T-cell (primary cell): ENCODE measurements at places on chromosomes 5 and 9.

DNA sequence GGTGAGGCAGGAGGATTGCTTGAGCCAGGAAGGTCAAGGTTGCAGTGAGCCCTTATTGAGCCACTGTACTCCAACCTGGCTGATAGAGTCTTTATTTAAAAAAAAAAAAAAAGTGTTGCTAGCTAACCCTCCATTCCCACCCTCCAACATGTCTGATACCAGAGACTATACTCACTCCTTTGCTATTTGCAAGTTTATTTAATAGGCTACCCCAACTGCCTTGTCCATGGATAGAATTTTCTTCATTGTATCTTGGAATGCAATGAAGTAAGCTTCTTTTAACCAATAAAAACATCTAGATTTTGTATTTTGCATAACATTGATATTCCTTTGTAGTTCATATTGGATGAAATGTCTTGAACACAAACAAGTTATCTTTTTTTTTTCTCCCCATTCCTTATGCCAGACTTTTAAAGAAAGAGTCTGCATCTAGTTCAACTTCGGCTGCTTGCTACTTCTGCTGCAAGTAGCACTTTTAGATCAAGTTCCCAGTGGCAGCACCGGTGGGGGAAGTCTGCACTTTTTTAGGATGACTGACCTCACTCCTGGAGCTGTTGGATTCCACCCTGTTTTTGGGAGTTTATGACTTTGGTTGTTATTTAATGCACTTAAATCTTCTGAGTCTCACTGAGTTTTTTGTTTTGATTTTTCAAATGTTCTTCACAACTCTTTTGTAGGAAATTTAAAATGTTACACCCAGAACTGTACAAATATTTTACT, 112.5 kb downstream of the UHRF2 start:
- DNase-seq = no peak

GRCh38 chr5:72454996-72455395, 52.2 kb downstream of the ZNF366 start:
- no peak for DNase-seq

GRCh38 chr5:21931116-21931515, 922.0 kb downstream of the CDH12 start:
- DNase-seq = no peak

DNA sequence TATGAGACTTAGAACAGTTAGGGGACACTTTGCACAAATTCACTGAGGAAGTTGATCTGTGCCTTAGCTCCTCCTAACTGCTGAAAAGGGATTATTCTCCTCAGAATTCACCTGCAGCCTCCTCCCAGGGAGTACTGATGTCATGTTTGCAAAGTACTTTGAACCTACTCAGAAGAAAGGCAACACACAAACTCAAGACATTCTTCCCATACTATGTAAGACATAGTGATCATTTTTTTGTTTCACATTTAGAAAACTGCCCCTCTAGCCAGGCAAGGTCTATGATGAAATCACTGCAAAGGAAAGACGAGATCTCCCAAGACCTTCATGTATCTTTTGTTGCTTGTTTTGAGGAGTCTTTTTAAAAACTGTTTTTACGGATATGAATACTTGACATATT, 10.6 kb upstream of the VLDLR start:
- DNase-seq = no peak

GRCh38 chr5:126483156-126483555, 59.9 kb downstream of the GRAMD2B start:
- no peak for DNase-seq

DNA sequence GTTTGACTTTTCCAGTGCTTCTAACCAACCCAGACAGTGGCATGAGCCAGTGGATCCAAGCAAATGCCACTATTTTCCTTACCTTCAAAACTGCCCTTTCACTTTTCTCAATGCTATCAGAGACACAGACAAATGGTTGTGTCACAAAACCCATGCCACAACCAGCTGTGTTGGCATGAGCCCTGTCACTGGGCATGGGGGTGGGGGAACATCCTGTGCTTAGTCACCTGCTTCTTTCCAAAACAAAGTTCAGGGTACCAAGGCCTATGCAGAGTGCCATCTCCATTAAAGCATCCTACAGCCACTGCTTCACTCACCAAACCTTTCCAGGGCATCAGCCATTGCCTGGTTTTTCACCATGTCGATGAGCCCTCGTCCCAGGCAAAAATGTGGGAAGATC, 30.1 kb downstream of the NIPSNAP3B start:
- no peak for DNase-seq

DNA sequence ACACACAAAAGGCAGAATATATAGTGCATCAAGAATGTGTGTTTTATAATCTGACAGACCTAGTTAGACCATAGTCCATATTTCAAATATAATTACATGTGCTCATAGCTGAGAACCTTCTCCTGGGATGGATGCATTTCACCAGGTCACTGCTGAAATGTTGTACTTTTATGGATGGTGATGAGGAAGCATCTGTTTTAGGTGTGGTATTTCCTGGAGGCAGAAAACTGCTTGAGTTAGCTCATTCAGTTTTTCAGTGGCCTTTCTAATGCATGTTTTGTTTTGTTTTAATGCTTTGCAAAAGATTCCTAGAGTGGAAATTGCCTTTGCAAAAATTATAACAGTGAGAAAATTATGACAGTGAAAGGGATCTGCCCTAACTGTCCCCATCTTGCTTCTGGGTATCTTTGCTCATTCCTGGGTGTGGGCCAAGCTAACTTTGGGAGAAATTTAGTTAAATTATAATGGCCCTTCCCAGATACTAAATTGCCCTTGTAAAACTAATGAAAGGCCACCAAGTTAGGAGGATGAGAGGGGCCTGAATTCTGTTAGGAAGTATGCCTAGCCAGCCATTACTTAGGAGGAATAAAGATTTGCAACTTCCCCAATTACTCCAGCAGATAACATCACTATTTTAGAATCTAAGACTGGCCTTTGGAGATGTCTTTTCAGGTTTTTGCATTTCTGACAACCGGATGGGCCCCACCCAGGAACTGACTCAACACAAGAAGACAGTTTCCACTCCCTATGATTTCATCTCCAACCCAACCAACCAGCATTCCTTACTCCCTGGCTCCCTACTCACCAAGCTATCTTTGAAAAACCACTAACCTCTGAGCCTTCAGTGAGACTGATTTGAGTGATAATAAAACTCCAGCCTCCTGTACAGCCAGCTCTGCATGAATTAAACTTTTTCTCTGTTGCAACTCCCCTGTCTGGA, 7.0 kb upstream of the IL12B start:
- peak; percentile 21 for DNase-seq

DNA sequence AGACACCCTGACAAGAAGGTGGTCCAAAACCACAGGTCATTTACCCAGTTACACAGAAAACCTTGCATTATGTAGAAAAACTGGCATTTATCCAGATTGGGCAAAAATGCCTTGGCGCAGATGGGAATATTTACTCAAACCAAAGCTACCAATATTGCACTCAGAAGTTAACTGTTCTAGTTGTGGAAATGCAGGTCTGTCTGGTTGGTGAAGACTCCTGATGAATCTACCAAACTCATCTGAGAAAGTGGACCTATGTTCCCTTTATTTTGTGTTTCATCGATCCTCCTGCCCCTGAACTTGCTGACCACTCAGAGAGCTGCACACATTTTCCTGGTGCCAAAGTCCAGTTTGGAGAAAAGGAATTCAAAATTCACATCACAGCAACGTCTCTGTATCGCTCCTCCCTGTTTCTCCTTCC, 85.2 kb upstream of the ALDH1A1 start:
- DNase-seq = no peak

GRCh38 chr9:134962973-134963364, 45.3 kb upstream of the FCN1 start:
- no peak for DNase-seq

GRCh38 chr5:91373600-91373999, 9.5 kb downstream of the ARRDC3 start:
- DNase-seq = no peak

DNA sequence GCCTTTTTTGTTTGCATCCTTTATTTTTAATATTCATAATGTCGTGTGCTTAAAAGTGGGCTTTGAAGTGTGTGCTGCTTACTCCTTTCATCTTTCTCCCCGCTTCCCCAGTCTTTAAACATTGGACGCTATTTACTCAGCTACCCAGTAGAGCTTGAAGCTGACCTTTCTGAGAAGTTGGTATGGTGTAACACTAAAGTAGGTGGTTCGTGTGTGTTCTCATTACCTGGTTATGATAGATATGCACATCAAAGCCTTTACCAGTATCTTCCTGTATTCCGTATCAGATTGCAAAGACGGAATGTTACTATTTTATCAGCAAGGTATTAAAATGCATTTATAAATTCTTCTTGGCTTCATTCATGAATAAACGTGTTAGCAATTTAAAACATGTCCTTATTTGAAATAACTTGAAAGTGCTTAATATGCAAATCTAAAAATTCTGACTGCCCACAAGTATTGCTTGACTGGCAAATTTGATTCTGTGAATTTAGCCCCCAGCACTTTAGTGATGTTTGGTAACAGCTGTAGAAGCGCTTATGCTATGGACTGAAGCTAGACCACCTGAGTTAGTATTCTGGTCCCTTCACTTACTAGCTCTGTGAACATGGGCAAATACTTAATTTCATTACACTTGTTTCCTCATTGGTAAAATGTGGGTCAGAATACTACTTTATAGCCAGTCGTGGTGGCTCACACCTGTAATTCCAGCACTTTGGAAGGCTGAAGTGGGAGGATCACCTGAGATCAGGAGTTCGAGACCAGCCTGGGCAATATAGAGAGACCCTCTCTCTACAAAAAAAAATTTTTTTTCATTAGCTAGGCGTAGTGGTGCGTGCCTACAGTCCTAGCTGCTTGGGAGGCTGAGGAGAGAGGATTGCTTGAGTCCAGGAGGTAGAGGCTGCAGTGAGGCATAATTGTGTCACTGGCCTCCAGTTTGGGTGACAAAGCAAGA, 1.7 kb downstream of the RRAGA start:
- DNase-seq = no peak

GRCh38 chr9:111926421-111926875, 29.8 kb downstream of the UGCG start:
- peak; percentile 50 for DNase-seq

DNA sequence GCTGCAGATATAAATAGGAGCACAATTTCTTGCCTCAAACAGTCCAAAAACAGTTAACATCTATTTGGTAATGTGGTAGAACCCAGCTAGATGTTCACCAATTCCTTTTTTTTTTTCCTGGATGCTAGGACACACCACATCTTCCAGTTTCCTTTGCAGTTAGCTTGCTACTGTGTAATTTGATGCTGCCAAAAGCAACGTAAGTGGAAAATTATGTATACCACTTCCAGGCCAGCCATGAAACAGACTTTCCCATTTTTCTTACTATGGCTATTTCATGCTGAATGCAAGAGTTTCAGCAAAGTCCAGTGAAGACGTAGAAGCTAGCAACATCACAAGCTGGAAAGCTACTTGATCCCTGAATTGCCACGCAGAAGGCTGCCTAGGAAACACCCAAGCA, 667.2 kb downstream of the TLE1 start:
- no peak for DNase-seq

- DNase-seq = no peak
These were observed 13.1 kb upstream of the DCAF12 start for GRCh38 chr9:34139477-34140146.

DNA sequence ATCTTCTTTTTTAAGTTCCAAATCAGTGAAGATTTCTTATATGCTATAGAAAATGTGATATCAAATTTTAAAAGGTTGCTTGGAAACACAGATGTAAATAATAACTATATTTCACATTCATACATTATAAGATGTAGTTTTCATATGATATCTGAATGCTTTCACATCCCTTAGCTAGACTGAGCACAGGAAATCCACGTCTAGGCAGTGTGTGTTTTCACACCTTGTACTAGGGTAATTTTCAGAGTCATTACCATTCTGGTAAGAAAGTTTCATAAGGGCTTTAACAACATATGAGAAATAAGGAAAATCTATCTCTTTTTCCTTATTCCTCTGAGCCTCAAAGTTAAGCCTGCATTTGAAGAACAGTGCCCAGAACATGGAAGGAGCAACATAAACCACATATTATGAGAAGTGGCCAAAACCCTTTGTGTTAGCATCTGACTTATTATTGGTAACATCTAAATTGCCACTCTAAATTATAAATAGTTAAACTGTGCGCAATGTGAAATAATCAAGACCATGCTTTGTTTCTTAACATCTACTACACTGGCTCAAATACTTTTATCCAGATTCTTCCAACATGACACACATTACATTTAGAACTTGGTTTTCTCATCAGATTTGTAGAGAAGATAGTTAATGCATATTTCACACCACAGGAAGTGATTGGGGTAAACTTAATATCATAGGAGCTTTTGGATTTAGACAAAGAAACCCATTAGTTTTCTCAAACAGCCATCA, 113.3 kb downstream of the PPP2R2B start:
- peak; percentile 1 for DNase-seq

GRCh38 chr9:105693435-105694189, 729 bp upstream of the TMEM38B start:
- DNase-seq = peak; percentile 10

- no peak for DNase-seq
These were observed 119.5 kb upstream of the CTNND2 start for GRCh38 chr5:12023614-12024241.

- no peak for DNase-seq
These were observed 121.7 kb downstream of the PTTG1 start for GRCh38 chr5:160543395-160543794.

GRCh38 chr5:177373806-177374205, 10.4 kb upstream of the SLC34A1 start:
- no peak for DNase-seq

DNA sequence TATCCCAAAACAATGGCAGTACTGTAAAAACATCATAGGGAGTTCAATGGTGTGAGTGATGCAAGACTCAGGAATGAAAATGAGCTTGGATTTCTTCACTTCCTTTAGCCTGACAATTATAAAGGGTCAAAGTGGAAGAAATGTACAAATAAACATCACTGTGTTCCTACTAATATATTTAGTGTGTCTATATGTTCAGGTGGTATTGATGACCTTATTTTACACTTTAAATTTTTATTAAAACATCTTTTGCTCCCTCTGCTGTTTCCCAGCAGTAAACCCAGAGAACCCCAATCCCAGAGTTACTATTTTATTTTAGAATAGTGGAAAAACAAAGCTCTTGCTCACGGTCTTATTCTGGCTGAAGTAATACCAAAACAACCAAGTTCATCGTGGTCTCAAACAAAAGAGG, 2.0 kb downstream of the LOX start:
- DNase-seq = no peak

DNA sequence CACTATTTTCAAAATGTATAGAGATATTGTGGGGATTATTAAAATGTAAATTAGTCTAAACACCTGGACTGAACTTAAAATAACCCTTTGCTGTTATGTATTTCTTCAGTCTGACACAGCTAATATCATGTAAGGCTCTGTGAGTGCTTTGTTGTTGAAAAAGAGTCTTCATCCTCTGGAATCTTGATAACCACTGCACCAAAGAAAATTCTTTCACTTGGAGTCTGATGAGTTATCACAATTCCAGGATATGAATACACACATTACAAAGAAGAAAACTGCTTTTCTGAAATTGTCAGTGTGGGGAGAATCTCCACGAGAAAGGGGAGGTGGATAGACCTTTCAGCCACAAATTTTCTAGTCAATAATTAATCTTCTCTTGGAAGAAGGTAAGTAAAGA, 42.3 kb upstream of the TARS1 start:
- no peak for DNase-seq

DNA sequence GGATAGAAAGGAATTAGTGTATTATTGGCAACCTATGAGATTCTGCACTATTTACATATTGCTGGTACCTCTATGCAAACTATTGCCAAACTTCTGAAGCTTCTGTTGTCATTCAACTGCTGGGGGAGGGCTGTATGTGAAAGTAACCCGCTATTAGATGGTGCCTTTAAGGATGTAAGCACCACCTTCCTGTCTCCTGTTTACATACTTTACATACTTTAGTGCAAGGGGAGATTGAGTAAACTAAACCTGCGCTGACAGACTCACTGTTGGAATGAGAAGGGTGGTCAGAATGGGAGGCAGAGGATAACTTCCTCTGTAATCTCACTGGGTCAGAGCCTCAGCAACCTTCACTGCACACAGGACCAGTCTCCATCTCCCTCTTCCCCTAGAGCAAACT, 123.8 kb downstream of the NR3C1 start:
- no peak for DNase-seq
